Brain microvascular endothelial cell (primary cell): ENCODE measurements at places on chromosomes 5 and 9.
A peak's percentile ranks its signal among the peaks of the same experiment; 100 is the strongest.

GRCh38 chr9:87292449-87293191, 205.0 kb upstream of the DAPK1 start:
- DNase-seq: peak; percentile 73

- DNase-seq: no peak
These were observed 32.7 kb upstream of the KCNMB1 start for GRCh38 chr5:170421826-170422225.

DNA sequence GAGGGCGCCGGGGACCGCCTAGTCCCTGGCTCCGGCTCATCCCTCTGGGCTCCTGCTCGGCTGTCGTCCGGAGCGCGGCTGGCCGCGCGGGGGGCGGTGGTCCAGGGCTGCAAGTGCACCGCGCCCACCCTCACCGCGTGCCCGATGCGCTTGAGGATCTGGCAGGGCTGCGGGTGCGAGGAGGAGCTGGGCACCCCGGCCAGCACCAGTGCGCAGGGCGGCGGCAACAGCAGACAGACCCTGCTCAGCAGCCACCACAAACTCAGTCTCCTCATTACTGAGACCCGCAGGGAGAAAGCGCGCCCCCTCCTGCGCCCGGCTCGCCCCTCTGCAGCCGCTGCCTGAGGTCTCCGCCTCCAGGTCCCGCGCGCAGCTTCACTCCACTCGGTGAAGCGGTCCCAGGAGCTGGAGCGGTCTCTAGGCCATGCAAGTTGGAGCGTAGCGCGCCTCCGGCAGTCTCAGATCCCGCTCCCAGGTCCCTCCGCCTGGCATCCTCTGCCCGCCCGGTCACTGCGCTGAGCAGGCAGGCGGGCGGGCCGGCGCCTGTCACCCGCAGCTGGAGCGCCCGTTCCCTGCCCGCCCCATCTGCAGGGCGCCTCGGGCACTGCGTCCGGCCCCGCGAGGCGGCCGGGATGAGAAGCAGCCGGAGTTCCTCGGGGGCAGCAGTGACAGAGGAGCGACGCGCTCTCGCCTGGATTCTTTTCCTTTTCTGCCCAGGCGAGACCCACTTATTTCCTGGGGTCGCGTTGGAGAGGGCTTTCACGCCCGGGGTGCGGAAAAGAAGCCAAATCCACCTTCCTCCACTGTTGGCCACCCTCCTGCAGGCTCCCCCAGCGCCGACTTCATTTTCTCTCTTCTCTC, 512 bp downstream of the GRIN3A start:
- no peak for DNase-seq

DNA sequence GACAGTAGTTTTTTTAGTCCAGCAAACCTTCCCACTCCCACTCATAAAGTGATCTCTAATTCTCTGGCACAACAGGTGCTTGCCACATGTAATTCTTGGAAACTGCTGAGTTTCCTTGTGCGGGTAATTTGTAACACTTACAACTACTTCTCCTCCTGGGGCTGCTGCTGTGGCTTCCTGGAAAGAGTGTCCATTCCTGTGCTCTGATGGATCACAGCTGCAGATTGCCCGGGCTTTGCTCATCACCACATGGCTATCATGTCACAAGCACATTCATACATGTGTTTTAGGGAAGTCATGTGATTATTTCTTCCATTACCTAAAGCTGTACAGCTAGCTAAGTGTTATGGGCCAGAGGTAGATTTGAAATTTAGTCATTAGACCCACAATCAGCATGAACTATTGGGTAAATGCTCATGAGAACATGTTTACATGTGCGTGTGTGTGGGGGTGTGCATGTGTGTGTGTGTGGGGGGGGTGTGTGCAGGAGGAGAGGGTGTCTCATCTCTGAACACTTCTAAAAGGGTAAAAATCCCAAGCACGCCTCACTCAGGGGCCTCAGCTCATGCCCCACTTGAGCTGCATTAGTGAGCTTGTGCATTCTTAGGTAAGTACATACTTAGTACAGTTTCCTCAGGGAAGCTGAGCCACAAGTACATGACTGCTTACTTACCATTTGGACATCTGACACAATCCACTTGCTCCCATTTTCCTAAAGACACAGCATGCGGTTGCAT, 118.1 kb upstream of the CCDC112 start:
- DNase-seq: peak; percentile 50

DNA sequence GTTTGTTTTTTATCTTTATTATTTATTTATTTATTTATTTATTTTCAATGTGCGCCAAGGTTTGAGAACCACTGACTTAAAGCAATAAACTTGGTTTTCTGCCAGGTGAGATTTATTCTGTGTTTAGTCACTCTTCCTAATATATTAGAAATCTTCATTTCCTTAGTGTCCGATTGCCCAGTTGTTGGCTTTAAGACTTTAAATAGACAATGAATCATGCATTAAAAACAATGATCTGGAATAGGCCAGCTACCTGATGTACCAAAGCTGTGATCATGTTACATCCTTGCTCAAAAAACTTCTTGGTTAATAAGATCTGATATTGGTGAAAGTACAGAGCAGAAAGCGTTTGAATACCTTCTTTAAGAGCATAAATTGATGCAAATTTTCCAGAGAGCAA, 52.1 kb upstream of the ERBIN start:
- peak; percentile 11 for DNase-seq

GRCh38 chr9:128892221-128892921, 10.4 kb downstream of the LRRC8A start:
- DNase-seq: peak; percentile 72

DNA sequence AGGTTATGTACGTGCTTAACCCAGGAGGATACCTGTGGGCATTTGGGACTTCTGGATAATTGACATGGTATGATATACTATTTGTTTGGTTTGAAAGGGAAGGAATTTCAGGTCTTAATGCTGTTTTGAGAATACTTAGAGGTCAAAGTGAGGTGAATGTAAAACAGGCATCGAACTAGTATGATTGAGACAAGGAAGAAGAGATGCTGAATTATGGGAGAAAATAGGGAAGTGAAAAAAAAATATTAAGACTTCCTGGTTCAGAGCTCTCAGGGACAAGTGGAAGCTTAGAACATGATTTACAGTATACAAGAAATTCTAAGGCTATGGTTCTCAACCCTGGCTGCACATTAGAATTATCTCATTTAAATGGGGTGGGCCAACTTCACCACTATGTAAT, 115.3 kb downstream of the CD180 start:
- no peak for DNase-seq

DNA sequence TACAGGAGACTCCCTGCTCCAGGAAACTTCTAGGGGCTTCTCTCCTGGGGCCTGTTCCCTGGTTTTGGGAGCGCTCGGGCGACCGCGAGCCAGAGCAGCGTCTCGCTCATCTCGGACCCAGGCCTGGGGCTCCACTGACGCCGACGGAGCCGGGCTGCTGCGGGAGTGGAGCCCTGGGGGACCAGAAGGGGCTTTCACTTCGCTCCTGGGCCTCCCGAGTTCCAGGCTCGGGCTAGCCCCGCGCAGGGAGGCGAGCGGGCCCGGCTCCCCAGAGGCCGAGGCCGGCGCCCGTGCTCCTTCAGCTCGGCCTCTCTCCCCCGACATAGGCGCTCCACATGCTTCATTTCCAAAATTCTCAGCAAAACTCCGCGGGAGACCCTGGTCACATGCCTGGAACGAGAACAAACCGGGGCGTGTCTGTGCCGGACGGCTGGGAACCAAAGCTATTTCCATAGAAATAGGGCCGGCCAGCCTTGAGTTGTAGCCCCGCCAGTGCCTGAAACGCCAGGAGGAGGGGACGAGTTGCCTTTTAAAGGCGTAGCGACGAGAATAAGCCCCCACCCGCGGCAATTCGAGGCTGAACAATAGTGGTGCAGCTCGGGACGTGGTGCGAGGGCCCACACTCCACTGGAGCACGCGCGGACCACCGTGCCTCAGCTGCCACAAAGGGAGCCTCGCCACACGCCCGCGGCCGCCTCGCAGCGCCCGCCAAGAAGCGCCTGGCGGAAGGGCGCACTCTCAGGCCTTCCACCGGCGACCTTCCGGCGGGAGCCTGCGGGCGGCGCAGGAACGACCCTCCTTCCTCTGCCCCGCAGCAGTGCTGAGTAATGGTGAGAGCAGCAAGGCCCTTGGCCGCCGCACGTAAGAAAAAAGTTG, 1.1 kb upstream of the G3BP1 start:
- DNase-seq: peak; percentile 73

DNA sequence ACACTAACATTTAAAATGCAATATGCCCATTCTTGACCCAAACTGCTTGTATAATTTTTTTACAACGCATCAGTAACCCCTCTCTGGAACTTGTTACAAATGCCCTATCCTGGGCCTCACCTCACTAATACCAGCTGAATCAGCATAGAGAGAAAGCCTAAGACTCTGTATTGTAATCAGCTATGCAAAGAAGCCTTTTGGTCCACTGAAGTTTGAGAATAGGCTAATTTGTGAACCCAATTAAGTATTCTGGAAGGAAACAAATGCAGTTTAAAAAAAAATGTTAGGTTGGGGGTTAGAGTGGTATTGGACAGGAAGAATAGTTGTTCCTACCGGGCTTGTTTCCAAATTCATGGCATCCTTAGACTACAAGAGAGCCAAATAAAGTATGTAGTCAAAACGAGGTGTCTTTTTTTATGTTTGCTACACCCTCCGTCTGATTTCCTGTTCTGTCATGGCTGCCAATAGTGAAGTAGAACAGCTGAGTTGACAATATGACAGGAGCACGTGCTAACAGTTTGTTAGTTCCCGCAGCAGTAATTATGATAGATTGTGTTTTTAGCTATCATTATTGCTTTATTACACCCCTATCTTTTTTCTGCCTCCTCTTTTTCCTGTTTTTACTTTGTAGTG, 1048.7 kb upstream of the NUDT12 start:
- DNase-seq: no peak

- no peak for DNase-seq
These were observed 109.4 kb downstream of the TMEM174 start for GRCh38 chr5:73282383-73282782.

DNA sequence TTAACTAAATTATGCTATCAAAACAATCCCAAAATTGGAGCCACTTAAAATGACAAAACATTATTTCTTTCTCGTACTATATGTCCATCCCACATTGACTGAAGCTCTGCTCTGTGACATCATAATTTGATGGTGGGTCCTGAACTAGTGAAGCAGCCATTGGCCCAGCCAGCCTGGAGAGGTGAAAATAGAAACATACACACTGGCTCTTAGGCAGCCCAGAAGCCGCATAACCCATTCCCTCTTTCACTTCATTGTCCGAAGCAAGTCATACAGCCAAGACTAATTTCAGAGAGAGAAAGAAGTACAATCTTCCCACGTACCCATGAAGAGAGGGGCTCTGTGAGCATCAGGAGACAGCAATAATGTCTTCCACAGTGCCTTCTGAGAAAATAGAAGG, 342.5 kb downstream of the NFIB start:
- DNase-seq: no peak

- DNase-seq: peak; percentile 23
These were observed 57.2 kb upstream of the HAPLN1 start for GRCh38 chr5:83777856-83778255.

DNA sequence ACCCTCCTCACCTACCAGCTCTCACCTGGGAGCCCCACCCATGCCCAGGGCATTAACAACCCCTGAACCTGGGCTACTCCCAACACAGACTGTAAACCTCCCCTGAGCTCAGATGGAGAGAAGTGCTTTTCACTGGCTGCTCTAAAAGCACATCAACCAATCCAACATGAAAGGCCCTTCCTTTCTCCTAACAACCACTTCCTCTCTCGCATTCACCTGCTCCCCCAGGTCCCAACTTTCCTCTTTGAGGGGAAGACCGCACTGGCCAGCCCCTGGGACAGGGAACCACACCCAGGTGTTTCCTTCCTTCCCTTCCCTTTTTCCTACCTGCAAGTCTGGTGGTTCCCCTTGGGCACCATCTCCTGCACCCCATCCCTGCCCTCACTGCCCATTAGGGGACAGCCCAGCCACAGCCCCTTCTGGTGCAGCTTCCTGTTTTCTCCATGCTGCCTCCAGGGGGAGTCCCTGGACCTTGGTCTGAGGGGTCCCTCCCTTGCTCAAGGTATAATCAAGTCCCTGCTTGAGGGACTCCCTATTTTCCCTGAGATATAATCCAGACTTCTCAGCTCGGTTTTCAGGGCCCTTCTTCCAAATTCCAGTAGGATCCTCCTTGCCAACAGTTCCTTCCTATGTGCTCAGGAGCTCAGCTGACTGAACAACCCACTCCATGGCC, 30.5 kb upstream of the DAB2IP start:
- no peak for DNase-seq

DNA sequence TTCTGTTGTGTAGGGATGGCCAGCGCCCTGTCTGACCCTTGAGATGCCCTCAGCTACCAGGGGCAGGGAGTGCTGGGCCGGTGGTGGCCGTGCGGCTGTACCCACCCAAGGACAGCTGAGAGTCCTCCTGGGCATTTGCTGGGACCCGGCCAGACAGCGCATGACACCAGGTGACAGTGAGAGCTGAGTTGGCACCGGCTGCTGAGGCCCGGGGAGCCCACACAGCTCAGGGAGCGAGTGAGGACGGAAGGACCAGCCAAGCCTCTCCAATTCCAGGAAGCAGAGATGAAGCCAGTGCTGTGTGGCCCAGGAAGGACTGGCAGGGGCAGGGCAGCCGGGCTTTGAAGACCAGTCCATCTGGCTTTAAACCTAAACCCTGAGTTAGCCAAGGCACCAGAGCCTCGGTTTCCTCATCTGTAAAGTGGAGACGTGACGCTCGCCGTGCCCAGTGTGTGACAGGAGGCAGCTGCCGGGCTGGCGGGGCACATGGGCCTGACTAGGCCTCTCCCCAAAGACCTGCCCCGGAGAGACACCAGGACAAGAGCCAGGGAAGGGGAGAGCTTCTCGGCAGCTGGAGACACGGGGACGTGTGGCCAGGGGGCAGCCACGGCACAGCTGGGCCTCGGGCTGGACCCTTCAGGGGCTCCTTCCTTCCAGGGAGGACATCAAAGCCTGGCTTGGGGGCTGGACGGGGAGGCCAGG, 3.0 kb upstream of the AGPAT2 start:
- no peak for DNase-seq

DNA sequence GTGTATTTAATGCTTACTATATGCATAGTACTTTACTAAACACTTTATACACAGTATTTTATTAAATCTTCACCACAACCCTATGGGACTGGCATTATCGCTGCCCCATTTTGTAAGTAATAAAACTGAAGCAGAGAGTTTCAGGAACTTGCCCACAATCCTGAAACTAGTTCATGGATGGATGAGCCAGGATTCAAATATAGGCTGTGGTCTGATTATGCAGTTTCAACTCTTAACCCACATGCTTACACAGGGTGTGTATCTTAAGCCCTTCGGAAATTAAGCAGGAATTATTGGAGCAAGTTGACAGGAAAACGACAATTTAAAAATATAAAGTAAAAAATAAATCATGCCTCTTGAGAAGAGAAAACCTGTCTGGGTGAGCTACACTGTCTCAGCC, 109.0 kb downstream of the ATP10B start:
- DNase-seq: no peak

- DNase-seq: no peak
These were observed 203.6 kb downstream of the ELAVL2 start for GRCh38 chr9:23622396-23622795.
